NT2/D1 (cell line): ENCODE measurements at places on chromosomes 7 and 10.

- no peak for DNase-seq
Measured at GRCh38 chr10:48447356-48448215, 141.1 kb downstream of the MAPK8 start.

GRCh38 chr10:98038288-98038687 is 7.9 kb upstream of the CRTAC1 start:
- DNase-seq: no peak

DNA sequence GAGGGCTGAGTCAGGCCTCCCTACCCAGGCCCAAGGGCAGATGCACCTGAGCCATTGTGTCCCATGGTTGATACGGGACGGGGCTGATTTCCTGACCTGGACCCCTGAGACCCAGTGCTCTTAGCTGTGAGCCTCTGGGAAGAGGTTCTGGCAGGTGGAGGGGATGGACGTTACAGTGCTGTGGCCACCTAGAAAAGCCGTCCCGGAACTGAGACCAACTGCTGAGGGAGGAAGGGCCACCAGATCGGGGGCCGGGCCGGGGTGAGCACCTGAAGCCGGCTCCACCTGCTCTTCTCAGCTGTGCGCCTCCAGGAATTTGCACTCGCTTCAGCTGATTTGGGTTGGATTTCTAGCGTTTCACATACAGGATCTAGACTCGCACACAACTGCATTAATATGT is 35.4 kb downstream of the CHST12 start:
- DNase-seq: no peak

DNA sequence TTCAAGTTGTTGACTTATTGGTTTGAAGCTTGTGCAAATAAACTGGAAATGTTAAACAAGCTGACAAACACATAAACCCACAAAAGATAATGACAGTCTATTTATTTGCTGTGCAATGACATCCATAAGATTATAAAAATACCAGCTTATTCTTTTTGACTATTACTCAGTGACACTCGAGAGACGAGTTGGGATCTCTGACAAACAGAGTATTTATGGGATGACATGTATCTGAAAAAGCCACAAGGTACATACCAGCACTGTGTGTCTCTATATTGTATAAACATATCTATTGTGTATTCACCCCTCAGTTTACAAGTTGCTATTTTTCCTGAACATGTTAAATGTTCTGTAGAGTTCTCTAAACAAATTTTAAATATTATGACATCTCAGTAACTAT is 88.9 kb downstream of the CHRM2 start:
- no peak for DNase-seq

- no peak for DNase-seq
Measured at GRCh38 chr10:101375076-101375475, 21.1 kb downstream of the BTRC start.

GRCh38 chr7:138750901-138751464 is 46.8 kb upstream of the TMEM213 start:
- no peak for DNase-seq

DNA sequence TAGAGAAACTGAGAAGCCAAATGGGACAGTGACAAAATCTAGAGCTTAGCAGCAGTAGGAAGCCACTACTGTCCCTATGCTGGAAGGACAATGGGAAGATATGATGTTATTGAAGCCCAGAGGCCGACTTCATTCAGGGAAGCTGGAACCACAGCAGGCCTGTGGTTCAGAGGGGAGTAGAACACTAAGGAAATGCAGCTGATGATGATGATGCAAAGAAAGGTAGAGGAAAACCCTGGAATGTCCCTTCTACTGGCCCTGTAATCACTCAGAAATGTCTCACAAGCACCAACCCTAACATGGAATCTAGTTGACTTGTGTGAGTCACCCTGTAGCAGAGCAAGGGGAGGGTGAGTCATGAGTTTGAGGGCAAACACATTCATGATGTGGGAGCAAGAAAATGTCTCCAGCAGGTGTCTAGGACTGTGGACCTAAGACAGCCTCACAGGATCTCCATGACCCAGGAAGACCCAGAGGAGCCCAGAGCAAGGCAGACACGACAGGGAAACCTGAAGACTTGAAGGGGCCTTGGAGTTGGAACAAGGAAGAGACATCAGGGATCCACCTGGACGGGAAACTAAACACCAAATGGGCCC is 37.0 kb upstream of the LRRC17 start:
- DNase-seq: peak; percentile 11

- DNase-seq: no peak
Measured at GRCh38 chr10:104304356-104304745, 33.9 kb downstream of the ITPRIP start.

GRCh38 chr7:70654146-70654545 is 477.8 kb upstream of the GALNT17 start:
- DNase-seq: no peak

- no peak for DNase-seq
Measured at GRCh38 chr10:69201045-69201444, 19.1 kb upstream of the HKDC1 start.

DNA sequence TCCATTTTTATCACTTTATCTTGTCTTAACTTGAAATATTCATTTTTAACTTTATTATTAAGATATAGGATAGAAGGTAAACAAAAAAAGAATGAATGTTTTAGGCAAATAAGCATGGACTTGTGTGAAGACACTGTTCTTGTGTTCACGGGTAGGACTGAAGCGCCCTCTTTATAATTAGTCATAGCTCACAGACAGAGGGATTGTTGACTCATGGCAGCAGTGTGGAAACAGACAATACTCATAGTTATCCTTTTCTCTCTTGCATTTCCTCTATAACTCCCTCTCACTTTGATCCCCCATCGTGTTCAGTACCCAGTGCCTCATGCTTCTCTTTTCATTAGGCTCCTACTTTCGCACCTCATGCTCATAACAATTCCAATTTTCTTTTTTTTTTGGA is 731.8 kb downstream of the PHTF2 start:
- DNase-seq: no peak

DNA sequence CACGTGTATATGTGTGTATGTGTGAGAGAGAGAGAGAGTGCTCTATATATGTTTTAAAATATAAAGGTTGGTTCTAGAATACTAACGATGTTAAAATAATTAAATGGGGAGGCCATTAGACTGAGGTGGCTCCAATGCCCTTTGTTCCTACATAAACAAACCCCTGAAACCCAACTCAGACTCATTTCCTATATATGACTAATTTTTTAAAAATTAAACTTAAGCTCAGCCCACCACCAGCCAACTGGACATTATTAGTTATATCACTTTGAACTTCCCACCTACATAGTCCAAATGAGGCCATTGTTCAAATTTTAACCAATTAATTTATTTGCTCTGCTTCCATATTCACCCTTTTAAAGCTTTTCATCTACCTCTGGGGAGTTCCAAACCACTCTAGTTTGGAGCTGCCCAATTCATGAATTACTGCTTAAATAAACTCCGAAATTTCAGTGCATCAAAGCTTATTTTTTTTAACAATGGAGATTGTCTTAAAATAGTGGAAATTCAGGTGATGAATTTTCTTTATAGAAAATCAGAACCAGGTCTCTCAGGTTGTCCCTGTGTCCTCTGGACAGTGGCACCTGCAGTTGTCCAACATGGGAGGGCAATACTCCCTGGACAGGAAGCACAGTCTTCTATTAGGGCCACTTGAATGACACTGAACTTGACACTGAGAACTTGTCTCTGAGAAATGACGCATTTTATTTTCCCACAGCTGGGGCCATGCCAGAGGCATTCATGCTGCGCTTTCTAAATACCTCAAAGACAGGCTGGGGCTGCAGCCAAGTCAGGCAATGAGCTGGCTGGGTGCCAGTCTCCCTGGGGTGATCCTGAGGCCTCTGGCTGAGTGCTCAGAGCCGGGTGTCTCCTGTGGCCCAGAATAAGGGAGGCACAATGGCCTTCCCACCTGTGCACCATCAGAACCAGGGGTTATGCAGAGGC is 109.5 kb upstream of the TMEM72 start:
- DNase-seq: no peak

GRCh38 chr7:114670676-114671075 is 251.2 kb upstream of the MDFIC start:
- DNase-seq: no peak

DNA sequence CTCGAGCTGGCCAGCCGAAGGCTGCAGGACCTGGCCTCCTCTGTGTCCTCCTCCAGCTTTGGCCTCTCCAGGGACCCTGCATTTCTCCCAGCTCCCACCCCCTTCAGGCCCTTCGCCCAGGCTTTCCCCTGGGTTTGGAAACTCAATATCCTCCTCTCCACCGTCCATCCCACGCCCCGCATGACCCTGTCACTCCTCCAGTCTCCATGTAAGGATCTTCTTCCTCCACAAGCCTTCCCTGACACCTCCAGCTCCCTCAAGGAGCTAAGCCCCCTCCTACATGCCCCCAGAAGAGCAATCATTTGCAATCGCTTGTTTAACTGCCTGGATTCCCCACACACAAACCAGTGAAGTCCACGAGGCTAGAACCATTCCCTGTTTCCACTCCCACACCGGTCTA is 24.6 kb upstream of the TMEM213 start:
- DNase-seq: no peak

DNA sequence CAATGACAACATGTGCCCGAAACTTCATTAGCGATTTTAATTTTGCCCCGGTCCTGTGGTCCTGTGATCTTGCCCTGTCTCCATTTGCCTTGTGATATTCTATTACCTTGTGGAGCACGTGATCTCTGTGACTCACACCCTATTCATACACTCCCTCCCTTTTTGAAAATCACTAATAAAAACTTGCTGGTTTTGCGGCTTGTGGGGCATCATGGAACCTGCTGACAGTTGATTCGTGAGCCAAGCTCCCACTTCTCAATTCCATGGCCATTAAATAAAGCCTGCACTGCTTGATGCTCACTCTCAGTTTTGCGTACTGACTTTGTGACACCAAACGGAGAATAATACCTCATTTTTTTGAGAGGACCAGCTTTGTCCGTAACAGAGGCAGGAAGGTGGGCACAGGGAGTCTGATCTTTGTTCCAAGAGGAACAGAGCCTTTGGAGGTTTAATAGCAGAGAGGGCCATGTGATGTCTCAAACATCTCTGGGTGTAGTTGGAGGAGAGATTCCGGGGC is 3.8 kb upstream of the ADAMTS14 start:
- DNase-seq: no peak

GRCh38 chr7:140697447-140698143 is 1.1 kb downstream of the NDUFB2 start:
- no peak for DNase-seq
